ENCODE measurements at places on chromosomes 6 and 20.
A peak's percentile ranks its signal among the peaks of the same experiment; 100 is the strongest.

- no peak for DNase-seq
Measured at GRCh38 chr6:135191508-135192255, 10.6 kb downstream of the MYB start.

- no peak for DNase-seq
Measured at GRCh38 chr6:24057030-24057429, 69.0 kb upstream of the NRSN1 start.

DNA sequence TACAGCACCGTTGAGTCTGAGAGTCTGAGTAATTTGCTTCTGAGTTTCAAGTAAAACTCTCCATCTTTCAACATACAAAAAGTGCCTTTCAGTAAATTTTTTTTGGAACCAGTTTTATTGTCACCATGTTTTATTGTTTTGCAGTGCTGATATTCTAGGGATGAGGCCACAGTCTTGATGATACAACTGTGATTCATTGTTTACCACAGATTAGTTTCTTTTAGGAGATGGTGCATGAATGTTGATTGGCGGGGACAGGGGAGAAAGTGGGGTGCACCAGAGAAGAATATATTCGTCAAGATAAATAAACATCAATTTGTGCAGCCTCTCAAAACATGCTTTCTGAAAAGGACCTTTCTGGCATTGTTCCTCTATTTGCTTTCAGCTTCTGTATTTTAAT is 109.0 kb downstream of the MCHR2 start:
- DNase-seq = no peak

DNA sequence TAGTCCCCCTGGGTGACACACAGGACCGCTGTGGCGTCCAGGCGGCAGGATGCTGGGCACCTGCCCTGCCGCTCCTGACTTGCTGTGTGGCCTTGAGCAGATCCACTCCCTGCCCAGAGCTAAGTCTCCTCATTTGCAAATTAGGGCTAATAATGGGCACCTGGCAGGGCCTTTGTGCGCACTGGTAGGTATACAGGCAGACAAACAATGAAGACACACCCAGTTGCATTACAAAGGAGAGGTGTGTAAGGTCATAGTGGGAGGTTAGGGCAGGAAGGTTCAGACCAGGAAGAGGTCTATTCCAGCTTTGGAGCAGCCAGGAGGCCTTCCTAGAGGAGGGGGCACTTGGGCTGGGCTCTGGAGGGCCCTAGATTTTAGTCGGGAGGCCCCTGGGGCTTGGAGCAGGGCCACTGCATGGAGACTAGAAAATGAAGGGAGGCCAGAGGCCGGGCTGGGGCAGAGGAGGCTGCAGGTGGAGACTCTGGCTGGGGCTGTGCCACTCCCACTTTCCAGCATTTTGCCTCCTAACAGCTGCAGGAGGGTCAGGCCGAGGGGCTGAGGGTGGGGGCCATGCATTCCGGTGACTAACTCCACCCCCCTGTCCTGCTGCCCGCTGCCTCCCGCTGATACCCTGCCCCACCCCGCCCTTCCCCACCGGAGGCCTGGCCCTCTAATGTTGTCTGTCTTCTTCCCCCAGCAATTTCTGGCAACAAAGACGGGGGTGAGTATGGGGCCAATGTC is 28.5 kb downstream of the MYH7B start:
- no peak for DNase-seq

- DNase-seq = no peak
Measured at GRCh38 chr6:2857580-2858337, 16.1 kb upstream of the SERPINB1 start.

GRCh38 chr20:51660672-51661608 is 107.2 kb downstream of the ATP9A start:
- DNase-seq = peak; percentile 99

DNA sequence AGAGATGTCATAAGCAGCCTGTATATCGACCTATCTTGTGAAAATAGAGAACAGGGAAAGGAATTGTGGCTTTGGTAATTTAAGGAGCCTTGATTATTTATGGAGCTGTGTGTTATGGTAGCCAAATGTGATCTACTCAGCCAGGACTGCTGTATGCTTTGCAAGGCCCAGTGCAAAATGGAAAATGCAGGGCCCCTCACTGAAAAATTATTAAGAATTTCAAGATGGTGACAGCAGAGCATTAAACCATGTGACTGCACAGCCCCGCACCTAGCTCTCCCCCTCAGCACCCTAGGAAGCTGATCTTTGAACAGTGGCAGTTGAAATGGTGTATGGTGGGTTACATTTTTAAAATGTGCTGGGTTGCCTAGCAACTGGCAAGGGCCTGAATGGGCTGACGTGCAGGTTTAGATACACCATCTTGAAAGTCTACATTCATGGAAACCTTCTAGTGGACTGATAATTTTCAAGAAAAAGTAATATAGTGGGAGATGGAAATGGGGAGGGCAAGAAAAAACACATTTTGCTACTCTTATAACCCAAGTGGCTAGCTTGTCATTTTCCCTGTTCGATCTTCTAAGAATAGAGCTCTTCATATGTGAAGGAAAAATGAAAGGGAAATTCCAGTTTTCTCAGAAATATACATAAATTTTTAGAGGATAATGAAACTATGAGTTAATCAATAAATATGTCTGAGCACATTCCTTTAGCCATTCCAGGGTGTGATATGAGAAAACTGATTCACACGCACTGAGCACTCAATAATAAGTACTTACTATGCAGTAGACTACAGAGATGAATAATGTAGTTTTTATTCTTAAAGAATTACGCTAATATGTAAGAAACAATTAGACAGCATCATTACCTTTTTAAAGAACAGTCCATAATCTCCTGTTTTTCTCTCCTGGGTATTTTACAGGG is 208.0 kb downstream of the ARHGAP18 start:
- DNase-seq = no peak

DNA sequence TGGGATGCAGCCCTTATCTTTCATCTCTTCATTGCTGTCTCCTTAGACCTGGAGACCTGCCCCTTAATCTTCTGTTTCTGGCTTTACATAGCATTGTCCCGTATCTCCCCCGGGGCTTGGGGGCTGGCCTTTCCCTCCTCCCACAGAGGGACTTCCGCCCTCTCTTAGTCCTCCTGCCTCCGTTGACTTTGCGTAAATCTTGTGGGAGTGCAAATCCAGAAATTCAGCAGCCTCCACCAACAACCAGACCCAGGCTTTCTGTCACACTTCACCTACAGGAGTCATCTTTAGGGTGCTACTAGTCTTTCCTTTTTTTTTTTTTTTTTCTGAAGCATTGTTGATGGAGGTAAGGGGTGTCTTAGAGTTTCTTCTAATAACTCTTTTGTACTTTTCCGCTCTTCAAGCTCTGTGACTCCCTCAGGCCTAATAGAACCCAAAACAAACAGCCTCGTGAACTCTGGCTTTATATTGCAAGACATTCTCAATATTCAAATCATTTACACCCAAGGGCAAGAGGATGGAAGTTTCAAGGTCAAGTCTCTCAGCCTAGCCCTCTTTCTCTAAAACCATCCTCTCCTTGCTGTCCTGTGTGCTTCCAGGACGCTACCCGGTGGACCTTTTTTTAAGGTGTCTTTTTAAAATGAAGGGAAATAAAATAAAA is 66.2 kb downstream of the RREB1 start:
- no peak for DNase-seq

- DNase-seq = no peak
Measured at GRCh38 chr6:22020299-22021003, 276.4 kb downstream of the PRL start.

GRCh38 chr6:142407685-142408273 is 106.0 kb downstream of the ADGRG6 start:
- DNase-seq = no peak

DNA sequence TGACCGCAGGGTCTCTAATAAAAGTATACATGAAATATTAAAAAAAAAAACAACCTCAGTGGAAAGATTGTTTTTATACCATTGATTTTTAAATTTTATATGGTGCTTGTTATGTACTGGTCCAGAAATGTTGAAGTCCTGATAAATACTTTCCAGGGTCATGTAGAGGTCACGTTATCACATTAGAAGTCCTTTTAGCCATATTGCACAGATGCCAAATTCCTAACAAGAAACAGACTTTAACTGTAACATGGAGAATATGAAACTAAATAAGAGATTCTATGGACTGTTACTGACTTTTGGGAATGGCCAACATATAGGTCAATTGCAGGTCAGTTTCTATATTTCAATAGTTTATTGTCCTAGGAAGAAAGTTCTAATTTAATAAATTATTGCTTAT is 89.0 kb downstream of the ADGRB3 start:
- DNase-seq = no peak

GRCh38 chr6:165321555-165322145 is 12.2 kb upstream of the C6orf118 start:
- DNase-seq = no peak

DNA sequence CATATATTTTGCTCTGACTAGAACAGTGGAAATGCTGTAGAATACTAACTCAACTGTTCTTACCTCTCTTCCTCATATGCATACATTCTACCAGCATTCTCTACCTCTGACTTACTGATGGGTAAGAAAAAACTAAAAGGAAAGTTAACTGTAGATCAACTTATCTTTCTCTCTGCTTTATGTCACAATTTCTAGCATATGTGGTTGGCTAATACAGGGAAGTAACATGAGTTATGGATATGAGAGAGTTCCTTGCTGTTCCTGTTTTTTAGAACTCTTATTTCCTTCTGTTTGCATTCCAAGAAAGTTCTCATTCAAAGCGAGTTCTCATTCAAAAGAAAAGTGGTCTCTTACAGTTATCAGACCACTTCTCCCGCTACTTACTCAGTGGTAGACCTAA is 226.8 kb upstream of the SGK1 start:
- no peak for DNase-seq

GRCh38 chr6:169224185-169224695 is 29.4 kb downstream of the THBS2 start:
- DNase-seq = no peak

- no peak for DNase-seq
Measured at GRCh38 chr20:48599106-48599747, 228.6 kb downstream of the PREX1 start.

- no peak for DNase-seq
Measured at GRCh38 chr6:146886587-146887446, 288.0 kb downstream of the ADGB start.

DNA sequence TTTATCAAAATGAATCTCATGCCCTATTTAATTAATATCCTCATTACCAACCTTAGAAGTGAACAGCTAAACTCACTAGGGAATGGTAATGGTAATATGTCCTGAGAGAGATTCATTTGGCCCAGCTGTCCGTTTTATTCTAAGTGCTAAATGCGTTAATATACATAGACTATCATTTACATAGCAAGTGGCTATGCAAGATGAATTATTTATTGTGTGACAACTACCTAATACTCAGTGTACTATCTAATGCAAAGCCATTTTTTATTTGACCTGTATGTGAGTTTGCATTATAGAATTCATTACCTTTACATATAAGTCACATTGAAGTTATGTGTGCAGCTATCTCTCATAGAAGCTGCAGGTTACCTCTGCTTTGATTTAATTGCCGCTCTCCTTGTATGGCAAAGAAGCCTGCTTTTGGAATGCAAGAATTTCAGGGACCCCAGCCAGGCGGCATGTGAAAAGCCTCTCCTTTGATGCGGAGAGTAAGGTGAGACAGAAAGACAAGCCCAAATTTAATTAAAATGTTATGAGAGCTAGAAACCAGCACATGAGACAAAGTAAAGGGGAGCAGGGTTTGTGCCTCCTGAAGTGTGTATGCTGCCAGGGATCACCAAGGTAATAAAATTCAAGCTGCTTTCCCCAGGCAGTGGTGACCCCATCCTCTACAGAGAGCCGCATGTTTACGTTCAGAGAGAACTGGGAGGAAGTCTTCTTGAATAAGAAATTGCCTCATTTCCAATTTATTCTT is 693.0 kb upstream of the MAP3K7 start:
- no peak for DNase-seq

GRCh38 chr6:79280756-79281155 is 46.3 kb upstream of the HMGN3 start:
- no peak for DNase-seq

DNA sequence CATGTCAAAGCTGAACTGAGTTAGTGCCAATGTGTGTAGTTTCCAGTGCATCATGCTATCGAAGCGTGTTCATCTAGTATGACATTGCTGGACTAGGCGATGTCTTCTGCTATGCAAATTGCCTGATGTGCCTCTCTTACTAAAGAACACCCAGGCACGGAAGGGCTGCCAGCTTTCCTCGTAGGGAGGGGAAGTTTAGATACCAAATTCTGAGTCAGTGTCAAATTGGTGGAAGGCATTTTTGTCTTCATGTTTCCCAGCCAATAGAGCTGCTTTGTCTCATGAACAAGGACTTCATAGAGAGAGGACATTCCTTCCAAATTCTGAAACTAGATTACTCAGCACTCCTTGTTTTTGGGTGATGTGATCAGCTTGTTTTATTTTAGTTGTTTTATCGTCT is 320.1 kb downstream of the BTBD3 start:
- no peak for DNase-seq

GRCh38 chr6:80642452-80642851 is 536.0 kb downstream of the BCKDHB start:
- DNase-seq = no peak

DNA sequence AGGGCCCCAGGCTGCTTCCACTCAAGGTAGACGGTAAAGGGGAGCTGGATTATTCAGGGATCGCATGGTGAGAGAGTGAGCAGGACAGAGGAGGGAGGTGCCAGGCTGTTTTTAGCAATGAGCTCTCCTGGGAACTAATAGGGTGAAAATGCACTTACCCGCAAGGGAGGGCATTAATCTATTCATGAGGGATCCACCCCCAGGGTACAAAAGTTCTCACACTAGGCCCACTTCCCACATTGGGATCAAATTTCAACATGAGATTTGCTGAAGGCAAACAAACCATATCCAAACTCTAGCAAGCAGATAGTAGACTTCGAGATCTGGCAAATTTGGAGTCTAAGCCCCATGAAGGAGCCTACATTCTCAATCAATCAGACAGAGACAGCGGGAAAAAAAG is 408.6 kb downstream of the RNF144B start:
- no peak for DNase-seq

- peak; percentile 41 for DNase-seq
Measured at GRCh38 chr20:45095805-45096238, 5.1 kb downstream of the KCNS1 start.

- DNase-seq = no peak
Measured at GRCh38 chr20:19466206-19466928, 253.9 kb downstream of the SLC24A3 start.

DNA sequence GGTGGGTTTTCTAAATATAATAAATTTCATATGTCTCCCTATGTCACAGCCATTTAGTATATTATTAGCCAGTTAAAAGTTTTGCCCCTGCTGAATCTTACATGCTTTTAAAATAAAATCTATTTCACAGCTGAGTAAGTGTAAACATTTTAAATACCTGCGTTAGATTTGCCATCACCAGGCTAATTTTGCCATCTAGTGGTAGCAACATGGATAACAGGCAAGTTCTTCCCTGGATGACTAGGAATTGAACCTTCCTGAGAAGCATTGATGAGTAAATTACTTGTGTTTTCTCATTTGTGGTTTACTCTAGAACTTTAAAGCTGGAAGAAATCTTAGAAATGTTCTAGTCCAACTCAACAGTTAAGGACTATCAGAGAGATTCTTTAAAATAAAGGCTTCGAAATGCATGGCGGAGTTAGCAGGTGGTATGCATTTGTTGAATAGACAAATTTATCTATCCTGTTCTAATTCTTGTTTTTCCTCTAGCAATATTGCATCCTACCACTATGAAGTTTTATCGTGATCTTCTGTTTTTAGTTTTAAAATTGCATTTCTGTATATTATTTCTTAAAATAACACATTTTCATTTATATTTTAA is 2.6 kb downstream of the PRSS35 start:
- peak; percentile 41 for DNase-seq

- DNase-seq = no peak
Measured at GRCh38 chr6:2625581-2625980, 125.1 kb downstream of the MYLK4 start.

GRCh38 chr6:37201726-37202125 is 31.8 kb downstream of the PIM1 start:
- DNase-seq = no peak

- no peak for DNase-seq
Measured at GRCh38 chr20:43559147-43559987, 540 bp downstream of the SGK2 start.

Data from HFF-Myc (cell line).